ENCODE measurements at places on chromosomes 1 and 21.
A peak's percentile ranks its signal among the peaks of the same experiment; 100 is the strongest.

- DNase-seq = no peak
Measured at GRCh38 chr1:58786184-58786926, 2.5 kb upstream of the JUN start.

- peak; percentile 16 for DNase-seq
Measured at GRCh38 chr21:42066521-42066920, 4.6 kb upstream of the UMODL1 start.

GRCh38 chr1:34885405-34886247, 26.1 kb upstream of the SMIM12 start:
- no peak for DNase-seq

DNA sequence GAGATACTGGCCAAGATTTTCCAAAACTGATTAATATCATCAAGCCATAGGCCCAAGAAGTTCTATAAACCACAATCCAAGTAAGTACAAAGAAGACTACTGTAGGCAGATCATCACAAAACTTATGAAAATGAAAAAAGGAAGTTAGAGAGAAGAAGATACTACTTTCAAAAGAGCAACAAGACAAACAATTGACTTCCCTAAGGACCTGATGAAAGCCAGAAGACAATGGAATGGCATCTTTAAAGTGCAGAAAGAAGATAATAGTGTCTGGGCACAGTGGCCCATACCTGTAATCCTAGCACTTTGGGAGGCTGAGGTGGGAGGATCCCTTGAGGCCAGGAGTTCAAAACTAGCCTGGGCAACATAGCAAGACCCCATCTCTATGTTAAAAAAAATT, 243.1 kb downstream of the PRDM2 start:
- DNase-seq = no peak

GRCh38 chr1:247843411-247843810, 1.7 kb upstream of the OR11L1 start:
- DNase-seq = no peak

GRCh38 chr21:44845418-44846223, 27.8 kb upstream of the SUMO3 start:
- peak; percentile 76 for DNase-seq

DNA sequence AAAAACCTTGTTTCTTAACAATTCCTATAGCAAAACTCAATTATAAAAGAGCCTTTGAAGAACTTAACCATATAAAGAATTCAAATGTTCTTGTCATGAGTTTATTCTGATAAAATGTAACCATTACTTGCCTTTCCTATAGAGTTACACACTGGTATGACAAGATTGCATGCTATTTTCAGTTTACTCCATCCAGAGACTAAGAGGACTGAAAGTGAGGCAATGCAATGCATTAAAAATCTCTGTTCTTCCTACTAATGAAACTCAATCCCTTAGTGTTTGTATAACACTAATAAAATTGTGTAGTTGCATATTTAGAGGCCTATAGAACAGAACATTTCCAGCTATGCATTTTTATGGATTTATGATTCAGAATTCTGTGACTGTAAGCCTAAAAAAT, 88.1 kb downstream of the COP1 start:
- DNase-seq = no peak

DNA sequence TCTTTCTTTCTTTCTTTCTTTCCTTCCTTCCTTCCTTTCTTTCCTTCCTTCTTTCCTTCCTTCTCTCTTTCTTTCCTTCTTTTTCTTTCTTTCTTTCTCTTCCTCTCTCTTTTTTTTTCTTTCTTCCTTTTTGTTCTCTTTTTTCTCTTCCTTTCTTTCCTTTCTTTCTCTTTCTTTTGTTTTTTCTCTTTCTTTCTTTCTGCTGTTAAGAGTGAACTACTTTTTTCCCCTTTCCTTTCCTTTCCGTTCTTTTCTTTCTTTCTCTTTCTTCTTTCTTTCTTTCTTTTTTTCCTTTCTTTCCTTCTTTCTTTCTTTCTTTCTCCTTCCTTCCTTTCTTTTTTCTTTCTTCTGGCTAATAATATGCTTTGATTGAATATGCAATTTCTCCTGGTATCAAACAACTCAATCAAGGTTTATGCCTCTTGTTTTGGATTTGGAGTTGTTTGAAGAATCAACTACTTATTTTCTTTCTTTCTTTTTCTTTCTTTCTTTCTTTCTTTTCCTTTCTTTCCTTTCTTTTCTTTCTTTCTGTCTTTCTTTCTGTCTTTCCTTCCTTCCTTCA, 27.4 kb upstream of the CFHR4 start:
- no peak for DNase-seq

- no peak for DNase-seq
Measured at GRCh38 chr1:246792603-246793002, 68.4 kb downstream of the SCCPDH start.

DNA sequence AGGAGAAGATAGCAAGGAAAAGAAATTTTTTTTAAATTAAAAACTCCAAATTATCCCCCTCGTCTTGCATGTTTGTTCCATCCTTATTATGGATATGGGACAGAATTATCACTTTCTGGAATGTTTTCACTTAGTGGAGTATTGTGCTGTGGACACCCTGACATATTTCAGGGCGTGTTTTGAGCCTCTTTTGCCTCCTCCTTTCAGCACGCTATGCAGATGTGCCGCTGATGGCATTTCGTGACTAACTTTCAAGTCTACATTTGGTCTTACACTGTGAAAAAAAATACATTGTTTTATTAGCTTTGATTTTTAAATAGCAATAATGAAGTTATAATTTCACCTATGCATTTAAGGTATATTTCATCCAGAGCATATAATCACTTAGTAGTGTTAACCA, 738.7 kb downstream of the LTN1 start:
- DNase-seq = no peak

DNA sequence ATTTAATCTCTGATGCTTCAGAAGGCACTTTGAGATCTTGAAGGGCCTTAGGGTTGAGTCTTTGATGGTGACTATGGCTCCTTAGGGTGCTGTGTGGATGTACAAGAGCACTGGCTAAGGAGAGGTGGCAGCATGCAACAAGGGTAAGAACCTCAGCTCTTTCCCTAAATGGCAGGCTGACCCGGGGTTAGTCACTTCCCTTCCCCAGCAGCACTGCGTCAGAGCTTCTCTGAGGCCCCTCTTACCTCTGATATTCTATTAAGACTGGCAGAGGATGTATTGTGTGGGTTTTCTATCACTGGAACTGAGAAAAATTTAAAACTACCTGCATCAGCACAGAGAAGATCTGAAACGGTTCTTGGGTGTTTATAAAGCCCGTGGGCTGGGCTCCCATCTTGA, 11.8 kb downstream of the C1orf116 start:
- no peak for DNase-seq

DNA sequence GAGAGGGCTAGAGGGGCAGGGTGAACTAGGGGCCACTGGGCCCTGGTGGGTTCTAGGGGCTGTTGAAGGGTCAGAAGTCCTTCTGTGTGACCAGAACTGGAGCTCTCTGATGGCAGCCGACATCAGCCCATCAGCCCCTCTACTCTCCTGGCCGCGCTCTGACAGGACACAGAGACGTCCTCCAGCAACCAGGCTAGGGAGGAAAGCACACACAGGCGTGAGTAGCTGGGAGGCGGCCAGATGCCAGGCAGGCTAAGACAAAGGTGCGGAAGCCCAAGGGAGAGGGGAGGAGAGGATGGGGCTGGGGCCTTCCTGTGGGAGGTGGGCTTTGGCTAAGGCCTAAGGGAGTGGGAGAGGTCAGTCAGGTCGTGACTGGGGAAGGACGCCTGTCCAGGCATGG, 50.8 kb downstream of the OLFML2B start:
- no peak for DNase-seq

- no peak for DNase-seq
Measured at GRCh38 chr1:176619261-176619660, 156.3 kb downstream of the PAPPA2 start.

DNA sequence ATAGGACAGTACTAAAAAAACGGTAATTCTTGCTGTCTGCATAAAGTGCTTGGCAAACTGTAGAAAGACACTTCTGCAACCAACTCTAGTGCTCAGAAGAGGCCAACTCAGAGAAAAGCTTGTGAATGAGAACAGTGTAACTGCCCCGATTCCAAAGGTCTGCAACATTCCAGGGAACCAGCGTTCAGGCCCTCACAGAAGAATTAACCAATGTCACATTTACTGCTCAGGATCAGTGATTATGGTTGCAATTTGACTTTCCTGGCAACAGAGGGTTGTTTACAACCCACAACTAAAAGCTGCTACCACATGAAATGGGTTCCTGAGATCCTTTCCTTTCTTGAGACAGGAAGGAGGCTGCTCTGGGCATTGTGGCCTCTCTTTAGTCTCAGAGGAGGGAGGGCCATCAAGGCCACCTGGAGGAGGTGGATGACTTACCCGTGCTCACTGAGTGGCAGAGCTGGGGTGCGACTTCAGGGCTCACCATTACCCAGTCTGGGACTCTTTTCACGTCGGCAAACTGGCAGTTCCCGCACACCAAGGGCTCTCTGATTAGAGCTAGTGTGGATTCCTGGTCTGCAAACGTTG, 15.3 kb downstream of the SRSF4 start:
- no peak for DNase-seq

DNA sequence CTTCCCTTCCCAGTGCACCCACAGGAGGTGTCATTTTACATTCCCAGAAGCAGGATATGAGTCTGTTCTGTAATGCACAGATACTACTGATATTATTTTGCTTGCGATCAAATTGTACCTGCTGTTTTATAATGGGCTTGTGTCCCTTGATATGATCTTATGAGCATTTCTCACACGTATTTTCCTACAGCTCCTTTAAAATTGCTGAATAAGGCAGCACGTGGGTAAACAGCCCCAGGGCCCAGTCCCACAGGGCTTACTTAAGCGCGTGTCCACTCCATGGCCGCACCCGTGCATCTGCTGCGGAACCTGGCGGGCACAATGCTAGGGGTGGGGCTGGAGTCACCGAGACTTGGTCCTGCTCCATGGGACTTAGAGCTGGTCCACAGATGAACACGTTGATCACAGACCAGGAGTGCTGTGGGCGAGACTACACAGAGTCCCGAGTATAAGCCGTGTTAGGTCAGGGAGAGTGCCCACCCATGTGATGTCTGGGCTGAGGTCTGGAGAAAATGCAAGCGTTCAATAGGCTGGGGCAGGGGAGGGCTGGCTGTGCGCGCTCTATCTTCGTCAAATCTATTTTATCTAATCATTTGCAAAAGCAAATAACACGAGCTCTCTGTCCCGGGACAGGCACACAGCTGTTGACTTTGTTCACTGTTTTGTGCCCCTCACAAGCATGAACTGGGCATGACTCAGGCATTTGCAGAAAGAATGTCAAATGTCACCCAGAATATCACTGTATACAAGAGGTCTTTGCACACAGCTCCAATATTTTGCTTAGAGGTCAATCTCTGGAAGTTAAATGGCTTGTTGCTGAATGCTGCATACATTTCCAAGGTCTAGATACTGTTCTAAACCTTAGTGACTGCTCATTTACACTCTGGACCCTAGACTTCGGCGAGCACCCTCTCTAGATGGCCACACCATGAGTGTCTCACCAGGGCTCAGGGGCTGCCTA, 119.3 kb downstream of the CRYAA start:
- no peak for DNase-seq

GRCh38 chr1:226134170-226135058, 52.1 kb downstream of the ACBD3 start:
- no peak for DNase-seq

- no peak for DNase-seq
Measured at GRCh38 chr21:39863111-39863510, 4.1 kb upstream of the PCP4 start.

DNA sequence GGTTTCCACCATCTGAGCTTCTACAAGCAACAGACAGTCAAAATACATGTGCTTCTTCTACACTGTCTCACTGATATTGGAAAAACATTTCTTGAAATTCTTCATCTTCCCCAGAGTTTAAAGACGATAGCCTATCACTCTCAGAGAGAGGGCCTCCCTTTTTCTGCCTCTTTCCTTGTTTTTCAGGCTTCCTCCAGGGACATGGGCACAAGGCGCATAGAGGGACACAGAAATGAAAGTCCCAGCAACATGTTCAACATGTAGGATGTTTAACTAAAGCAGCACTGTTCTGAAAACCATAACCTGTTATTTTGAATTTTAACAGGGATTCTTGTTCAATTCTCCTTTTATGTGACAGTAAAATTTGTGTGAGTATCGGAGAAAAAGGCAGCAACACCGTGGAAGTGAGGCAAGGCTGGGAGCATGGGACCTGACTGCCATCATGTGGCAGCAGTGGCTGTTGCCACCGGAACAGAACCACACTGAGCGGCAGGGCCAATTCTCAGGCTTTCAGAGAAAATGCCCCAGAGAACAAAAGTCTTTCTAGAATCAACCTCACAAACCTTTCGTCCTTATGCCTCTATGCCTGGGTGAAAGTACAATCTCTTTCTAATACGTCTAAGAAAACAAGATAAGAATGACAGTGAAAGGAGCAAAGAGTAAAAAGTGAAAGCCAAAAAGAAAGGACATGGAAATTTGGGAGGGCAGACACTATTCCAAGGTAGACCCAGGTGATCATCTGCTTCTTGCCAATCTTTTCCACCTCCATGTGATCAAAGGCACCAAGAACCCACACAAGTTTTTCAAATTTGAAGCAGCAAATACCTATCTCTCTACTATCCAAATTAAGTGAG, 54.5 kb downstream of the PCNX2 start:
- peak; percentile 64 for DNase-seq

- peak; percentile 54 for DNase-seq
Measured at GRCh38 chr1:147669469-147670318, 630 bp downstream of the ACP6 start.

DNA sequence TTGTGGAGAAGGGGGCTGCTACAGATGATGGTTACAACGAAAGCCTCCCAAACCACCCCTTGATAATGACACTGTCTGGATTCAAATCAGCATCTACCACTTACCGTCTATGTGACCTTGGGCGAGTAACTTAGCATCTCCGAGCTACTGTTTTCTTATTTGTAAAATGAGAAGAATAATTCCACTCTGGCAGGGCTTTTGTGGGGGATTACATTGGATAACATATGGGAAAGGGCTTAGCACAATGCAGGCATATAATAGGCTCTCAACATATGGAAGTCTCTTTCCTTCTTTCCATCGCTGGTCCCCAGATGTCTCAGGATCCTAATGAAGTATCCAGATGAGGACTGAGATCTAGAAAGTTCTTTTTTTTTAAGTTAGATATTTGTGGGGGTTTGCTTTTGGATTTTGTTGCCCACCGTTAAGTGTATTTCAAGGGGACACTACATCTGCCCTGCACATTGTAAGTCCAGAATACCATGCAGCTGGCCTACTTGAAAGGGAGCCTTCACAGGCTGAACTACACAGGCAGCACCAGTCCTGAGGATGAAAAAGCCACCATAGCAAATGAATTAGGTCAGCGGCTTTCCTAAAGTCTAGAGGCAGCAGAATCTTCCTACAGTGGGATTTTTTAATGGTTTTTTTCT, 172.2 kb upstream of the IRF2BP2 start:
- DNase-seq = peak; percentile 100

Measured in NCI-H82 (cell line).